ENCODE measurements at places on chromosomes 6 and 20.

DNA sequence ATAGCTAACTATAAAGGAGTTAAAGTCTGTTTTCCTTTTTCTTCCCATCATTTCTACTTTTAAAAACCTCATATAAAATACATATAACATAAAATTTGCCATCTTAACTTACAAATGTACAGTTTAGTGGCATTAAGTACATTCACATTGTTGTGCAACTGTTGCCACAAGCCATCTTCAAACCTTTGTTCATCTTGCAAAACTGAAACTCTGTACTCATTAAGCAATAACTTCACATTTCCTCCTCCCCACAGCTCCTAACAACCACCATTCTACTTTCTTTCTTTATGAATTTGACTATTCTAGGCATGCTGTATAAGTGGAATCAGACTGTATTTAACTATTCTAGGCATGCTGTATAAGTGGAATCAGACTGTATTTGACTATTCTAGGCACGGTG is 4.5 kb downstream of the CCDC170 start:
- peak; percentile 77 for ATAC-seq
- H3K27me3 ChIP-seq = peaks cover 35% of the 10 kb centered on the region
- H3K27ac ChIP-seq = no peak overlapping the region
- no peaks in the 10 kb centered on the region for H3K36me3 ChIP-seq
- peaks cover 9% of the 10 kb centered on the region for H3K4me1 ChIP-seq

DNA sequence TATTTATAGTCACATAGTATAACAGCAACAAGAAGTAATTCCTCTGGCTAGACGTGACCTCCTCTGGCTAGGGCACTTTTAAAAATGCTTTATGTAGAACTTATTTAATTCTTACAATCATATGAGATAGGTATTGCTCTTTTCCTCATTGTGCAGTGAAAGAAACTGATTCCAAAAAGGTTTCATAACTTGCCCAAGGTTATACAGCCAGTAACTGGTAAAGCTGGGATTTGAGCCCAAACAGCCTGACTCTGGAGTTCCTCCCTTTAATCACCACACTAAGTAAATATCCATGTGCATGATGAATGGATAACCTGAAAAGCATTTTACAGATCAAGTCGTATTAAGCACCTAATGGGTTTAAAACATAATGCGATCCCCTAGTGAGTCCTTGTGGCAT is 214.6 kb downstream of the PRL start:
- no peaks in the 10 kb centered on the region for H3K4me1 ChIP-seq
- H3K36me3 ChIP-seq = no peaks in the 10 kb centered on the region

DNA sequence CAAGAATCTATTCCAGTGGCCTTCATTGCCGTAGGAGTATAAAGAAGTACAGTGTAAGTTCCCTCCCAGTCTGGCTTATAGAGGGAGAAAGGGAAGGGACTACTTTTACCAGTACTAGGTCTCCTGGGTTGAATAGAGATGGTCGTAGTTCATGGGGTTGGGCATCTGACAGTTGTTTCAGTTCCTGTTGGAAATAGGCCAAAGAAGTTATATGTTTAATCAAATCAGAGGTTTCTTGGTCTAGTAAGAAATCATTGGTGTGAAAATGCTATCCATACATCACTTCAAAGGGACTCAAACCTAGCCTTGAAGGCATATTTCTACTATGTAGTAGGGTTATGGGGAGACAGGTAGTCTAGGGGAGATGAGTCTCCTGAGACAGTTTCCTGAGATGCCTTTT is 45.6 kb upstream of the MAN1A1 start:
- no peak overlapping the region for H3K4me3 ChIP-seq
- ATAC-seq = no peak
- H3K27me3 ChIP-seq = no peaks in the 10 kb centered on the region
- H3K27ac ChIP-seq = no peak overlapping the region
- no peaks in the 10 kb centered on the region for H3K4me1 ChIP-seq
- H3K36me3 ChIP-seq = no peaks in the 10 kb centered on the region

DNA sequence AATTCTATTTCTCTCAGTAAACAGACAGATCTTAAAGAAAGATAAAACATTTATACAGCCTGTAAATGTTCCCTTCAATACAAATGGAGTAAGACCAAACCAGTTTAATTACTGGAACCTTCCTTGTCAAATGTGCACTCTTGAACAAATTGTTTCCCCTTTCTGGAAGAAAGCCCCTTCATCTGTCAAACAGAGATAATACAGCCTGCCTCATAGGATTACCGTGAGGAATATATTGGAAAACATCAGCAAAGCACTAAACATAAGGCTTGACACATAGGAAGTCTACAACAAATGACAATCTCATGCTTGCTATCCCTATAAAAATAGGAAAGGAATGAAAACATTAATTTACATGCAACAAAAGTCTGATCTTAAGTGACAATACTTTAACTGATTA is 173.8 kb downstream of the PTPRK start:
- H3K4me1 ChIP-seq = no peaks in the 10 kb centered on the region
- ATAC-seq = no peak
- H3K27ac ChIP-seq = no peak overlapping the region
- H3K27me3 ChIP-seq = peaks cover 4% of the 10 kb centered on the region
- H3K36me3 ChIP-seq = no peaks in the 10 kb centered on the region

- no peaks in the 10 kb centered on the region for H3K4me1 ChIP-seq
- no peak for ATAC-seq
- H3K27me3 ChIP-seq = peaks cover 14% of the 10 kb centered on the region
- no peak overlapping the region for H3K4me3 ChIP-seq
- no peak overlapping the region for H3K27ac ChIP-seq
- no peaks in the 10 kb centered on the region for H3K36me3 ChIP-seq
Observed at GRCh38 chr20:13865156-13865555, 80.3 kb downstream of the NDUFAF5 start.

DNA sequence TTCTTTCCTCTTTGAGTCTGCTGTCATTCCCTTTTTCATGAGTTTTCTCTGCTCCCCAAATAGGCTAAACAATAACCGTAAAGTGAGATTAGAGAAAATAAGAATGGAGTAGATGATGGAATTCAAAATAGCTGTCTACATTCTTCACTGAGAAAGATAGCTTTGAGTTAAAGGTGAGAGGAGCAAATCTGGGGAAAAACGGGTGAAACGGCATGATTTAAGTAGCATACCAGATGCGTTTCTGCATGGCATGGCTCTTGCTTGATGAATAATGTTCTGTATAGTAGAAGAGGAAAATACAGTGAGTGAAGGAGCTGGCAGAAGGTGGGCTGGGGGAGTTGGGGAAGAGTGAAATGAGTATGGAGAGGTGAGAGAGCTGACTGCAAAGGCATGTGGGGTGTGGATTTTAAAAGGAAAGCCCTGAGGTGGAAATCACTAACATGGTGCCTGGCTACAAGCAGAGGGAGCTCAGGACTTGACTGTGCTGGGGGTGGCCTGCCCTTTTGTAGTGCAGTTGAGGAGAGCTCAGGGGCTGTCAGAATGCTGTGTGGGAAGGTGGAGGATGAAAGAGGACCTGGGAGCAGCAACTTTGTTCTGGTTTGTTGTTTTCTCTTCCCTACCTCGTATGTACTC is 8.8 kb downstream of the BICRAL start:
- peaks cover 19% of the 10 kb centered on the region for H3K36me3 ChIP-seq
- ATAC-seq = no peak
- no peaks in the 10 kb centered on the region for H3K27me3 ChIP-seq
- H3K4me1 ChIP-seq = peaks cover 25% of the 10 kb centered on the region
- H3K4me3 ChIP-seq = no peak overlapping the region

DNA sequence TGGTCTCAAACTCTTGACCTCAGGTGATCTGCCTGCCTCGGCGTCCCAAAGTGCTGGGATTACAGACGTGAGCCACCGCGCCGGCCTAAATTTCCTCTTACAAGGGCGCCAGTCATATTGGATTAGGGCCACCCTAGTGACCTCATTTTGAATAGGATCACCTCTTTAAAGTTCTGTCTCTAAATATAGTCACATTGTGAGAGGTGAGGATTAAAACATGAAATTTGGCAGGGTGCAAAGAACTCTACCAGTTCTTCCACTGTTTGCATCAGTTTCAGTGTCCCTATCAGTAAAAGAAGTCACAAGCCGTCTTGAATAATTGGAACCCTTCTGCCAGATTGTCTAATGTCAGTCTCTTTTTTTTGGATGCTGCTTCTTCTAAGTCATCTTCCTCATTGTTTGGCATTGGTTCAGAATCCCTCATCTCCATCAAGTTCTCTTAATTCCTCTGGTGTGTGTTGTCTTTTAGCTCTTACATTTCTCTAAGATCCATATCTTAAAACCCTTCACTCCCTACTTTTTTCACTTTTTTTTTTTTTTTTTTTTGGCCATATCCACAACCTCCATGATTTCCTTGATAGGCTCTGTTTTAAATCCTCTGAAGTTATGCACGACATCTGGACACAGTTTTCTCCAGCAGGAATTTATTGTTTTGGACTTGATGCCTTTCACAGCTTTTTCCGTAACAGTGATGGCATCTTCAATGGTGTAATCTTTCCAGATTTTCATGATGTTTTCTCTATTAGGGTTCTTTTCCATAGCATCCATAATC is 56.8 kb downstream of the NCOA3 start:
- H3K36me3 ChIP-seq = peaks cover 13% of the 10 kb centered on the region
- ATAC-seq = no peak
- no peak overlapping the region for H3K4me3 ChIP-seq
- H3K27me3 ChIP-seq = no peaks in the 10 kb centered on the region
- H3K27ac ChIP-seq = peak overlapping the region; percentile 17

- peak; percentile 98 for ATAC-seq
- peak overlapping the region; percentile 48 for H3K4me3 ChIP-seq
- H3K4me1 ChIP-seq = peaks cover 12% of the 10 kb centered on the region
- peaks cover 3% of the 10 kb centered on the region for H3K27me3 ChIP-seq
Observed at GRCh38 chr6:53492860-53493634, 51.9 kb downstream of the GCLC start.

GRCh38 chr20:56422076-56422823 is 10.2 kb downstream of the CASS4 start:
- peak overlapping the region; percentile 61 for H3K4me3 ChIP-seq
- H3K36me3 ChIP-seq = peaks cover 4% of the 10 kb centered on the region
- H3K4me1 ChIP-seq = peaks cover 34% of the 10 kb centered on the region
- no peaks in the 10 kb centered on the region for H3K27me3 ChIP-seq
- ATAC-seq = no peak
- peak overlapping the region; percentile 82 for H3K27ac ChIP-seq

GRCh38 chr6:47248446-47248845 is 61.3 kb downstream of the TNFRSF21 start:
- ATAC-seq = no peak
- no peak overlapping the region for H3K4me3 ChIP-seq
- H3K4me1 ChIP-seq = peaks cover 6% of the 10 kb centered on the region
- H3K36me3 ChIP-seq = no peaks in the 10 kb centered on the region
- H3K27ac ChIP-seq = no peak overlapping the region

DNA sequence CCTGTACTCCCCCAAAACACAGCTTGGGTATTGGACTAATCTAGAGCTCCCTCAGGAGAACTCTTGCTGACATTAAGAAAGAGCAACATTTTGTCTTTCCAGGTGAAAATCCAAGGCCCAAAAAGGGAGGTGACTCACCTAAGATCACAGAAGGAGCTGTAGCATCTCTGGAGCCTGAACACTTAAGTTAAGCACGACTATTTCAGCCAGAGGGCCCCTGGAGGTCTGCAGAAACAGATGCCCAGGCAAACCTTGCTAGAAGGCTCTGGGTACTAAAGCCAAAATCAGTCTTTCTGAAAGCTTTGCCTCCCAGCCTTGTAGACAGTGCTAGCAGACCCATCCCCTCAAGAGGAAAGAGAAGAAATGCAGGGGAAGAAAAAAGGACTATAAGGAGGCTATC is 8.8 kb downstream of the EDN1 start:
- ATAC-seq = no peak
- H3K4me1 ChIP-seq = no peaks in the 10 kb centered on the region
- H3K4me3 ChIP-seq = no peak overlapping the region
- H3K36me3 ChIP-seq = no peaks in the 10 kb centered on the region
- peaks cover 3% of the 10 kb centered on the region for H3K27me3 ChIP-seq

- peak; percentile 51 for ATAC-seq
- peak overlapping the region; percentile 52 for H3K27ac ChIP-seq
- H3K36me3 ChIP-seq = no peaks in the 10 kb centered on the region
Observed at GRCh38 chr6:137165375-137166246, 7.8 kb downstream of the IL22RA2 start.

- no peak for ATAC-seq
- H3K27ac ChIP-seq = no peak overlapping the region
- no peaks in the 10 kb centered on the region for H3K27me3 ChIP-seq
- no peaks in the 10 kb centered on the region for H3K4me1 ChIP-seq
Observed at GRCh38 chr20:13492001-13492481, 146.7 kb downstream of the TASP1 start.

DNA sequence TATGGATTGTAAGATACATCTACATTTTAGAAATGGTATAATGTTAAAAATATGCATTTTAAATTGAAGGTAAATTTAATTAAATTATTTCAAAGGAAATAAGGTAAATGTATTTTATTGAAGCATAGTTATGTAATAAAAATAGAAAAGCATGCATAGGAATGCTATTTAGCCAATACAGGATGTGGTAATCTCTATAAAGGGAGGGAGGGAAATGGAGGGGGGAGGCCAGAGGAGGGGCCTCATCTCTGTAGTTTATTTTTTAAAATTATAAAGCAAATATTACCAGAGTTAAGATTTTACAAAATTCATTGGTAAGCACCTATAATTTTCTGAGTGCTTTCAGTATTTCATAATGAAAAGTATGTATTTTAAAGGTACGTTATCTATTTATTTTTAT is 27.2 kb downstream of the SLC16A10 start:
- peaks cover 16% of the 10 kb centered on the region for H3K4me1 ChIP-seq
- no peak for ATAC-seq
- no peaks in the 10 kb centered on the region for H3K27me3 ChIP-seq
- no peak overlapping the region for H3K27ac ChIP-seq
- H3K4me3 ChIP-seq = peak overlapping the region; percentile 55
- H3K36me3 ChIP-seq = no peaks in the 10 kb centered on the region

GRCh38 chr6:167093922-167094432 is 28.9 kb upstream of the CCR6 start:
- peak overlapping the region; percentile 86 for H3K4me3 ChIP-seq

GRCh38 chr6:146912730-146913685 is 291.2 kb upstream of the STXBP5 start:
- no peak overlapping the region for H3K4me3 ChIP-seq
- H3K27ac ChIP-seq = no peak overlapping the region
- ATAC-seq = no peak
- peaks cover 18% of the 10 kb centered on the region for H3K27me3 ChIP-seq

DNA sequence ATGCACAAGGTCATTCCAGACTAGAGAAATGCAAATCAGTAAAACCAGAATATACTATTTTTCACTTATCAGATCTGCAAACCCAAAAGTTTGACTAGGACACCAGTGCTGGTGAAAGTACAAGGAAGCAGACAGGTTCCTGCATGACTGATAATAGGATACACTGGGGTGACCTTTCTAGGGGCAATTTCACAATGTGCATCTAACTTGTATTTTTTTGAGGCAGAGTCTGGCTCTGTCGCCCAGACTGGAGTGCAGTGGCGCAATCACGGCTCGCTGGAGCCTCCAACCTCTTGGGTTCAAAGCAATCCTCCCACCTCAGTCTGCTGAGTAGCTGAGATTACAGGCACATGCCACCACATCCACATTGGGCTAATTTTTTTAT is 11.4 kb downstream of the COMMD7 start:
- no peak for ATAC-seq
- peaks cover 12% of the 10 kb centered on the region for H3K4me1 ChIP-seq
- H3K27me3 ChIP-seq = no peaks in the 10 kb centered on the region
- H3K36me3 ChIP-seq = peaks cover 27% of the 10 kb centered on the region

All from activated T-helper 17 cell treated with anti-CD3 and anti-CD28 coated beads, Interleukin-2, amount 50 U/mL, for 72 hours (primary cell).